ENCODE measurements at places on chromosomes 16 and 17.

GRCh38 chr16:49452578-49452977, 79.0 kb downstream of the C16orf78 start:
- no peak for DNase-seq

DNA sequence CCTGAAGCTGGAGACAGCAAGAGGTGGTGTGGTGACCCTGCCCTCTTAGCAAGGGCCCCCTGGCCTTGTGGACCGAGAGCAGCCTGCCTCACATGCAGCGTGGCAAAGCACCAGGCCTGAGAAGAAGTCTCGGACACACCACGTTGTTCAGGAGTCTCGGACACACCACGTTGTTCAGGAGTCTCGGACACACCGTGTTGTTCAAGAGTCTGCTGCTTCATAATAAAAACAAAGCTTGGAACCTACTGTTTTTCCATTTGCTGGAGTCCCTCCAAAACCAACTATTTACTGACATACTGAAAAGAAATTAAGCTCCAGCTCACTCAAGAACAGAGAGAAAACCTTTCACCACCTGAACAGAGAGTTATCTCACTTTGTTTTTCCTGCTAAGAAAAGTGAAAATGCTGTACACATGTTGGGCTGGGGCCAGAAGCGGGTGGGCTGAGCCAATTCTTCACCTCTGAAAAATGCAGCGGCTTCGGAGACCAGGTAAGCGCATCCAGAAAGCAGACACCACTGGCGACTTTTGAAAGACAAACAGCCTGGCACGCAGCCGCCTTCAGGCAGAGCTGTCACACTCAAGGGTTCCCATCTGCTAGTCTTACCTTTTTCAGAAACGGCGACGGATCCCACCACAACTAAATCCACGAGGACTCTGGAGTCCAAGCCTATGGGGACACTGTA, 8.9 kb downstream of the MTHFSD start:
- no peak for DNase-seq

DNA sequence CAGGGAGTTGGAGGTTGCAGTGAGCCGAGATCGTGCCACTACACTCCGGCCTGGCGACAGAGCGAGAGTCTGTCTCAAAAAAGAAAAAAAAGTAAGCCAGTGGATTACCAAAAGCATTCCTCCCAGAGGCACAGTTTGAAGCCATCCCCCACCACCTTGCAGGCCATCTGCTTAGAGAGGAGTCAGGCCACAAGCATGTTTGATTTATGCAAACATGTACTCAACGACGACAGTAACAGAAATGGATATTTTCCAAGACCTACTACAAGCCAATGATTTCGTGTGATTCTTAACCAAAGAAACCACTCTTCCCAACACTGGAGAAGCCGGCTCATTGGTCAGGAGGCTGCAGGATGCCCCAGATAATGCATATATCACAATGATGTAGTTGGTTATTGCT, 34.8 kb downstream of the MYH13 start:
- no peak for DNase-seq

GRCh38 chr16:13919330-13919682, 648 bp upstream of the ERCC4 start:
- DNase-seq, result peak; percentile 55

- DNase-seq, result no peak
These were observed 98.8 kb upstream of the METRNL start for GRCh38 chr17:82980632-82981031.

DNA sequence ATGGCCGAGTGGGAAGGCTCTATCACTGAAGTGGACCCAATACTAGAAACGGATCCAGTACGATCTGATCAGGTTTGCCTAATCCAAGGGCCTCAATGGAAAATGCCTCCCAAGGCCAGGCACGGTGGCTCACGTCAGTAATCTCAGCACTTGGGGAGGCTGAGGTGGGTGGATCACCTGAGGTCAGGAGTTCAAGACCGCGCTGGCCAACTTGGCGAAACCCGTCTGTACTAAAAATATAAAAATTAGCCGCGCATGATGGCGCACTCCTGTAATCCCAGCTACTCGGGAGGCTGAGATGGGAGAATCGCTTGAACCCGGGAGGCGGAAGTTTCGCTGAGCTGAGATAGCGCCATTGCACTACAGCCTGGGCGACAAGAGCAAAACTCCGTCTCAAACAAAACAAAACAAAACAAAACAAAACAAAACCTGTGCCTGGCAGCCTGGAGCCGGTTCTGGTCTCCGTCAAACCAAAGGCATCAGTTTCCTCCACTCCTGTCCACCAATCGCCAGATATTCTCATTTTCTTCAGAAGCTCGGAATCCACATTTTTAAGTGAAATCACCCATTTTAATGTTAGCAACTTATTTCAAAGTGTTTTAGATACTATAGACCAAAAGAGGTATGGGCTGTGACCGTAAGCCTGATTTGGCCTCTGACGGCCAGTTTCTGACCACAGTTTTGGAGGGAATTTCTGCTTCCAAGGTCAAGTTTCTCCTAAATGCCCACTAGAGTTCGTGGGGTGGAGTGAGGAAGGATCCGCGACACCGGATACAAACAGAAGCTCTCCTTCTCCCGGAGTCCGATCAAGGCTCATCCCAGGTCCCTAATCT, 664 bp downstream of the NQO1 start:
- DNase-seq, result no peak

DNA sequence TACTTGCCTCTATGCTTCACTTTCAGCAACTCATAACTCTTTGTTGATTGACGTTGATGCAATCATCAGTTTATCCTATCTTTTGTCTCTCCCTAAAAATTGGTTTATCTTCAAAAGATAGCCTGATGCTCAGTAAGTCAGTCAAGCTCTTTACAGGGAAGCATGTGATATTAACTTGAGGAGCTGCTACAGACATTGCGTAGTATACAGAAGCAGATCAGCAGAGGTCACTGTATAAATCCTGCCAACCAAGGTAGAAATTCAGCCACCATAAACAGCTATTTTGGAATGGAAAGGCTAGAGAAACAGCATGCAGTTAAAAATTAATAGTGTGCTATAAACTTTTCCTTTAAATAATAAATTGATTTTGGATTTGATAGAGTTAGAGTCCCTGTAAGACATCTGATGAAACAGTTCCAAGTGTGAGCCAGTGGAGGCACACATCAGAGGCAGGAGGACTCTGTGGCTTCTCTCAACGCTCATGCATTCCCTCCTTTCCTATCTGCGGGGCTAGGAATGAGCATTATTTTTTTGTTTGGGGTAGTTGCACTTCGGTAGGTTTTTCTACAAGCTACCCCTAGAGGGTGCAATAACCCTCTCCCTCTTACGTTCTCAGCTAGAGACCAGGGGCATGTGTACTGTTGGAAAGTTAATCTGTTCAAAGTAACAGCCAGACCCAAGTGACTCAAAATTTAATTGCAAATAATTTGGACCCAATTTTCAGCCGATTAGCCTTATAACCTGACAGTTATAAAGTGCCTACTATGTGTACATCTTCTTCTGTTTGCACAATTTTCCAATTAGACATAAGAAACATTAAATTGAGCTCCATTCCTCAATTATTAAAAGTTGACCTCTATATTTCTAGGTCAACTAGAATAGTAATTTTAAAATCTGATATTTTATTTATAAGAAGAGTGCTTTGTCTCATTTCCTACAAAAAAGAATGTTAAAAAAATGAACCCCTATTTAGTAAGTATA, 647.7 kb upstream of the SOX9 start:
- peak; percentile 66 for DNase-seq

DNA sequence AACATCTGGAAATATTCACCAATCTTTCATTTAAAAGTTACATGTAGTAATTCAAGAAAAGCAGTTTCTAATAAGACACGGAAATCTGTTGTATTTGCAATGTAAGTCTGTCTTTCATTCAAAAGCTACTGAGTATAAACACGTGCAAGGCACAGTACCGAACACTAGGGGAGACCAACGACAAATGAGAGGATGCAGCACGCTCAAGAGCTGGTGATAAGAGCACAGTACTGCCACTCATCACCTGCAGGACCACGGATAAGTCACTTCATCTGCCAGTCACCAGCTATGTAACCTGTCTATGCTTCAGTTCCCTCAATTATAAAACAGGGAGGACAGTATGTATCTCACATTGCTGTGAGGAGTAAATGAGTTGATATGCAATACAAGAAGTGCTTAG, 67.1 kb downstream of the CLEC18A start:
- no peak for DNase-seq

GRCh38 chr17:79461041-79461440, 149.8 kb downstream of the RBFOX3 start:
- DNase-seq, result no peak

DNA sequence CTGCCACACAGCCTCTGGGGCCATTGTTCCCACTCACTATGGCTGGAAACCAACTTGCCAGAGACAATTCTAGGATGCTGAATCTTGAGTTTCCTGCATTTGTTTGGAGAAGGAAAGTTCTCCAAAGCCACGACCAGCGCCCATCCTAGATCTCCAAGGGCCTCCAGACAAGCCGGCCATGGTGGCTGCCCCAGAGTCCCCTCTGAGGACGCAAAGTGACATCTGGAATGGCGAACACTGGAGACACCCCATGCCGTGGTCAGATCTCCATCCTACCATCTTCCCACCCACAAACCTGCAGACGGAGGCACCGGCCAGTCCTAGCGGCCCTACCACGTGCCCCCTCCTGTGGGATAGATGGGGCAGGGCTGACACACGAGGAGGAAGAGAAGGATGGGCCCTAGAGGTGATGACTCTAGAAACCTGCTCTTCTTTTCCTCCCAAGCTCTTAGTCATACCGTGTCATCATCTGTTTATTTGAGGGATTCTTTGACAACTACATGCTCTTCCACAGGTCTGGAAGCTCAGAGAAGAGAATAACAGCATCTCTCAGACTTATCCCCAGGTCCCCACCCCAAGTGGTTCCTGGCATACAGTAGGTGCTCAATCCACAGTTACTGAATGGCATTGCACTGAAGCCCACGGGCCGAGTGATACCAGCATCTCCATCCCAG, 71.3 kb downstream of the MYH11 start:
- DNase-seq, result no peak

GRCh38 chr17:63528183-63528582, 5.0 kb downstream of the KCNH6 start:
- no peak for DNase-seq

- DNase-seq, result peak; percentile 58
These were observed 15.7 kb downstream of the IL34 start for GRCh38 chr16:70661918-70662641.

DNA sequence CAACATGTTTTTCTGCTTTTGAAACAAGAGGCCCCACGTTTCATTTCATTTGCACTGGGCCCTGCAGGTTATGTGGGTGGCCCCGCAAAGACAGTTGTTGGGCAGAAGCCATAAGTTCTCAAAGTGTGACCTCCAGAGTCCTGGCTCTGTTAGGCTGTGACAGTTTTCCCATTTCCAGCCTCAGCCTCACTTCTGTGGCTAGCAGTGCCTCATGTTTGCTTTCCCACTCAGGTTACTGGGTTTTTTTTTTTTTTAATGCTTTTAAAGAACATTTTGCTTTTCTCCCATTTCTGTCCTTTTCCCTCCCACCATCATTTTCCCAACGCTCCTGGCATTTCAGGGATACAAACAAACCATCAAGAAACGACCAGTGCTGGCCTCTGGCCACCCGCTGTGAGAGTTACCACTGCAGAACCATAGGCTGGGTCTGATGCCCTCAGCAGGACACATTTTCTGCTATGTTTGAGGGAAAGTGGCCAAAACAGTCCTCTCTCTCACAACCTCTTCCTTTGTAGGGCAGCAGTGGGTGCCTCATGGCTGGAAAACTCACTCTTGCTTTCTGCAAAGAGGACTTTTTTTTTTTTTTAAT, 159.0 kb upstream of the MPHOSPH6 start:
- DNase-seq, result no peak

DNA sequence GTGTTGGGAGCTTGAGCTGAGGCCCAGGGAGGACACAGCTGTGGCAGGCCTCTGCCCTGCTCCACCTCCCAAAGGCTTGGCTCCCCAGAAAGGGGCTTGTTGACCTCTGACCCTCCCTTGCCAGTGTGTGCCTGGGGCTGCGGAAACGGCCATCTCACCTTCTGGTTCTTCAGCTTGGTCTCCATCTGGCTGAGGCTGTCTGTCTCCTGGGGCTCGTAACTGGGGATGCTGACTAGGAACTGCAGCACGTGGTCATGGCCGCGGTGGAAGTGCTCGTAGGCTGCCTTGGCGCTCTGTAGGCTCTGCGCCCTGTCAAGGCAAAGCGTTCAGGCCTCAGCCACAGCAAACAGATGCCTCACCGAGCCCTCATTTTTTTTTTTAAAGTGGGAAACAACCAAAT, 42.7 kb downstream of the UBN1 start:
- no peak for DNase-seq

- DNase-seq, result no peak
These were observed 7.1 kb upstream of the ABCC12 start for GRCh38 chr16:48162839-48163410.

DNA sequence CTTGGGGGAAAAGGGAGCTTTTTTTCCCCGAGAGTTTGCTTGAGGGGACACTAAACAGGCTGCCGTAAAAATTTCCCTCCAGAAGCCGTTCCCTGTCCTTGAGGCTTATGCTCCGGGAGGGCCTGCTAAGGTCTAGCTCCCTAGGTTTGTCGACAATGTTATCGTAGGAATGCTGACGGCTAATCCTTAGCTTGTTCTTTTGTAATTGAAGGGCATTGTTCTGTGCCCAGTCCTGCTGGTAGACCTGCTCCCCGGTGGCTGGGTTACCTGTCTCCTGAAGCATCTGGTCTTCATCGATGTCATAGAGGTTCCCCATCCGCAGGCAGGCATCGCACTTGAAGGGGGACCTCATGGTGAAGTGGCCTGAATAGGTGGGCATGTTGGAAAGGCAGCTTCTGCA, 418.7 kb downstream of the GRIN2A start:
- no peak for DNase-seq

GRCh38 chr17:27577121-27577761, 53.7 kb upstream of the LGALS9 start:
- peak; percentile 62 for DNase-seq

DNA sequence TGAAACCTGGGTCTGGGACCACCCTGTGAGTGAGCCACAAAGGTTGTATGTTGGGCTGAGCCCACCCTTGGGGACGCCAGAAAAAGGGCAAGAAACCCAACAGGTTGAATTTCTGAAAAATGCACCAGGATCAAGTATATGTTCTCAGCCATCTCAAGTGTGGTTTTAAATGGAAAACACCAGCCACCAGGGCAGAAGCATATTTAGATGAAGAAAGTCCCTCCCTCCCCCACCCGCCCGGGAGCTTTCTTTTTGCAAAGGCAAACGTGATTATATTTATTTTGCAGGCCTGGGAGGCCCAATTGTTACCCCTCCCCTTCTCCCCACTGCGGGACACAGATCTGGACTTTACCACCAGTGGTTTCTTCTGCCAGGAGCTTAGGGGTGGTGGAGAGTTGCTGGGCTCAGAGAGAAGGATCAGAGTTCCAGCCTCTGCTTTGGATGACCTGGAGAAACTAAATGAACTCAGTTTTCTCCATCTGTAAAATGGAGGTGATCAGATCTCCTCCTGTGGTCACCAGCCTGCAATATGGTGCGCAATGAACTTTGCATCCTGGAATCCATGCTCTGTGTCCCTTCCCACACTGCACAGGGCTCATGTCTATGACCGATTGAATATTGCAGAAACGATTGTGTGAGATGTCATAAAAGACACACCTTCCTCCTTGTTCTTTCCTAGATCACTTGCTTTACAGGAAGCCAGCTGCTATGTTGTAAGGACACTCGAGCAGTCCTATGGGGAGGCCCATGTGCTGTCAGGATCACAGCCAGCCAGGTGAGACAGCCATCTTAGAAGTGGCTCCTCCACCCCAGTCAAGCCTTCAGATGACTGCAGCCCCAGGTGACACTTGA, 21.0 kb upstream of the NGFR start:
- DNase-seq, result no peak
